ENCODE measurements at places on chromosomes 11 and 22. TPM values are rescaled to one million over a fixed set of nuclear protein-coding genes. Genes with fewer than 3 reads are reported as not detected.

Gene SYCE3
- not detected for total RNA-seq

Gene SNX32
- total RNA-seq = 0.27 TPM

Gene MYRF
- total RNA-seq = 0.66 TPM

Gene HPS5
- total RNA-seq = 17.8 TPM

Gene KRTAP5-5
- total RNA-seq = not detected

Gene RCOR2
- 0.49 TPM for total RNA-seq

Gene NXPE4
- total RNA-seq = 0.36 TPM

Gene CASP5
- total RNA-seq = not detected
